ENCODE measurements at places on chromosomes 6 and 20. TPM values are rescaled to one million over a fixed set of nuclear protein-coding genes. Genes with fewer than 3 reads are reported as not detected.

Gene PTK6
- total RNA-seq, result not detected

Gene MYCT1
- total RNA-seq, result 0.24 TPM

Gene ASCC3
- 40.7 TPM for total RNA-seq

GRCh38 chr6:169188475-169188874 lies 65.2 kb downstream of the THBS2 start:
- DNase-seq, result no peak

GRCh38 chr20:25250508-25250907 lies 2.6 kb downstream of the PYGB start:
- no peak for DNase-seq

GRCh38 chr20:50385733-50386640 lies 124.2 kb upstream of the PTPN1 start:
- DNase-seq, result peak; percentile 54

DNA sequence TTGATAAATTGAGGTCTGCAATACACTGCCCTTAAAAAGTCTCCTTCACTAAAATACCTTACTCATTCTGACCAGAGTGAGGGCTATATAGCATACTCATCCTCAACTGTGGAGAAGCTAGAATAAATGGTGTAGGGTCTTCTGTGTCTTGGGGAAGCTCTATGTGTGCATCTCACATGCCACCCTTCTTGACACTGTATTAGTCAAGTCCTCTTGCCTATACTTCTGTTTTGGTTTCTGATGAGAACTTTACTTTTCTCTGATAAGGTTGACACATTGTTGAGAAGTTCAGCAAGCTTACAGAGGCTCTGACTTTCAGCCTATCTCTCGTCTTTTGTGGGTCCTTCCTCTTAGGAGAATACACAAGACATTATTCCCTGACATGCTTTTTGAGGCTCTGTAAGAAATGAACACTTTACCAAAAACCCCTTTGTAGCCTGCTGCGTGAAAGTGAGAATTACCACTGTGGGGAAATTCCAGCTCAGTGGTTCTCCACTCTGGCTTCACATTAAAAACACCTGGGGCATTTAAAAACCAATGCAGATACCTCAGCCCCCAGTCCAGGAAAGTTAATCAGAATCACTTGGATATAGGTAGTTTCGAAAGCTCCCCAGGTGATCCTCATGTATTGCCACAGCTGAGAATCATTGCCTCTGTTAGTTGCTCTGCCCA lies 372.1 kb upstream of the HS3ST5 start:
- no peak for DNase-seq

Gene ABHD16B
- total RNA-seq, result not detected

DNA sequence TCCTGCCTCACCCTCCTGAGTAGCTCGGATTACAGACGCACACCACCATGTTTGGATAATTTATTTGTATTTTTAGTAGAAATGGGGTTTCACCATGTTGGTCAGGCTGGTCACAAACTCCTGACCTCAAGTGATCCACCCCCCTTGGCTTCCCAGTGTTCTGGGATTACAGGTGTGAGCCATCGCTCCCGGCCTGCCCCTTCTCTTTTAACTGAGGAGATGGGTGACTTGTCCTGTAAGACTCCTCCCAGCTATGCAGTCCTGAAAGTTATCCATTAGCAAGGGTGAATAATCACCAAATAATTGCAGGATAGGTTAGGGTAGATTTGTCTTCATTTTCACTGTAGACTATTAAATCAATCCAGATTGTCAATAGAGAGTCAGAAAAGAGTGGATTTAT lies 40.5 kb upstream of the JARID2 start:
- no peak for DNase-seq

GRCh38 chr20:13430346-13431002 lies 208.3 kb downstream of the TASP1 start:
- peak; percentile 40 for DNase-seq

DNA sequence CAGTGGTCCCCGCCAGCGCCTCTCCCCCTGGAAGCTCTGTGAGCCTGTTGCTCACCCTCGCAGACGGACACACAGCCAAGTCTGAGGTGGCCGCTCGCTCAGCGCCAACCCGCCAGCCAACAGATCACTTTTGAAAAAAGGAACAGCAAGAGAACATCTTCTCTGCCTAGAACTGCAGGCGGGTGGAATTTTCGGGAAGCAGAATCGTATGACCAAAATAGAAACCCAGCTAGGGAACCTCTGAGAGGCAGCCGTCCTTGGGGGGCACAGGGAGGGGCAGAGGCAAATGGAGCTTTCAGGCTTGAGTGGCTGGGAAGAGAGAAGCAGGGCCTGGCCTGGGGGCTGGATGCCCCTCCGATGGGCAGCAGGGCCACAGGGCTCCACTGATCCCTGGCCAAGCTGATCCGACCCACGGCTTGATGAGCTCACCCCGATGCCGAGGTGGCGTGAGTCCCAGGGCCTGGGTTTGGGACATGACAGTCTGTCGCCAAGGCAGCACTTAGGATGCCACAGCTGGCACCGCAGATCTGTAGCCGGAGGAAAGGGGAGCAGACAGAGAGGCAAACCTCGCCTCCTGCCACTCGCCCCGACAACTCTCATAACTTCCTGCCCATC lies 9.8 kb downstream of the NFATC2 start:
- DNase-seq, result no peak

DNA sequence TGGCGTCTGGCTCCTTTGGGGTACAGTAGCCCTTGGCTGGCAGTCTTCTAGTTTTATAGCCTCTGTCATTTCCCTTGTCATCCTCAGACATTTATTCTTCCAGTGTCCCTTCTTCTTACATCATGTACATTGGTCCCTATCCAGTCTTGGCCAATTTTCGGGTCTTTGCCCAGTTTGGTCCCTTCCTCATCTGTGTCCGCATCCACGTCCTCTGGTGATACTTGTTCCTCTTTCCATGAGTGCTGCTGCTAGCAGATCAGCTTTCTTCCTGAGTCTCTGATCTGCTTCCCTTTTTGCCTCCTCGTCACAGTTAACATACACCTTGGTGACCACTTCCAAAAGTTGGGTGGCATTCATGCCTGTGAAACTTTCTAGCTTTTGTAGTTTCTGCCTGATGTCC lies 86.2 kb upstream of the GPR6 start:
- DNase-seq, result no peak

Gene WFDC12
- total RNA-seq, result not detected

GRCh38 chr20:63706852-63707557 lies 771 bp downstream of the ARFRP1 start:
- DNase-seq, result peak; percentile 51

DNA sequence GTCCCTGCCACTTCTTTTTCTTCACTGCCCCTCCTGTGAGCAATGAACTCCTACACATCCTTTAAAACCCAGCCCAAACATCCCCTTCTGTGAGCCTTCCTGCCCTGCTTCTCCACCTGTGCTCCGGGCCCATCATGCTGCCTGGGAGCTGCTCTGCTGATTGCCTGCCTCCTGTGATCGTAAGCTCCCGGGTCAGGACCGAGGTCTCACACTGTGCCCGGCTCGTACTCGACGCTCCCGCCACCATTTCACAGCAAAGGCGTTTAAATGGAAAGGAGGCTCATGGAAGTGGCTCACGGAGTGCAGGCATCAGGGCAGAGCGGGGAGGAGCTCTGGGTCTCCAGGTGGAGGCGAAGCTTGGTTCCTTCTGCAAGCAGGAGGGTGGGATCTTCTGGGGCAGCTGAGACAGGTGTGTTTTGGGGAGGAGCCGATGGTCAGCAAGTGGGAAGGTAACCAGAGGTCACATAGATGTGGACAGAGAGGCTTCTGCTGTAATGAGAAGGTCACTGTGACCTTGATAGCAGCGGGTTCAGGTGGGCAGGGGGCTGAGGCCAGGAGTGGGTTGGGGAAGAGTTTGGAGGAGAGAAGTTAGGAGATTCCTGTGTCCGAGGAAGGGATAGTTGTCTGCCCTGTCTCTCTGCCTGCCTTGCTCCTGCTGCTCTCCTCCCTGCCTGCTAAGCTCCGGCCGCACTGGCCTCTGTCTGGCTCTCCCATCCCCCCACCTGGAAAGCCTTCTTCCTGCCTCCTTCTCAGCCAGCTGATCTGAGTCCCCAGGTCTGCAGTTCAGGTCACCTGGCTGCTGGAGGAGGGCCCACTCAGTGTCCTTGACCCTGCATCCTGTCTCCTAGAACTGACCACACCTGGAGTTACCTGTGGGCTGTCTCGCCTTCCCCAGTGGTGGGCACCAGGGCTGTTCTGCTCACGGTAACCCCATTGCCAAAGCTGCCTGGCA lies 52.7 kb upstream of the FRMD1 start:
- DNase-seq, result no peak

Gene SLC17A1
- total RNA-seq, result not detected

GRCh38 chr6:85405853-85406198 lies 44.1 kb upstream of the NT5E start:
- DNase-seq, result no peak

Gene DYNLT2
- total RNA-seq, result 2.5 TPM

DNA sequence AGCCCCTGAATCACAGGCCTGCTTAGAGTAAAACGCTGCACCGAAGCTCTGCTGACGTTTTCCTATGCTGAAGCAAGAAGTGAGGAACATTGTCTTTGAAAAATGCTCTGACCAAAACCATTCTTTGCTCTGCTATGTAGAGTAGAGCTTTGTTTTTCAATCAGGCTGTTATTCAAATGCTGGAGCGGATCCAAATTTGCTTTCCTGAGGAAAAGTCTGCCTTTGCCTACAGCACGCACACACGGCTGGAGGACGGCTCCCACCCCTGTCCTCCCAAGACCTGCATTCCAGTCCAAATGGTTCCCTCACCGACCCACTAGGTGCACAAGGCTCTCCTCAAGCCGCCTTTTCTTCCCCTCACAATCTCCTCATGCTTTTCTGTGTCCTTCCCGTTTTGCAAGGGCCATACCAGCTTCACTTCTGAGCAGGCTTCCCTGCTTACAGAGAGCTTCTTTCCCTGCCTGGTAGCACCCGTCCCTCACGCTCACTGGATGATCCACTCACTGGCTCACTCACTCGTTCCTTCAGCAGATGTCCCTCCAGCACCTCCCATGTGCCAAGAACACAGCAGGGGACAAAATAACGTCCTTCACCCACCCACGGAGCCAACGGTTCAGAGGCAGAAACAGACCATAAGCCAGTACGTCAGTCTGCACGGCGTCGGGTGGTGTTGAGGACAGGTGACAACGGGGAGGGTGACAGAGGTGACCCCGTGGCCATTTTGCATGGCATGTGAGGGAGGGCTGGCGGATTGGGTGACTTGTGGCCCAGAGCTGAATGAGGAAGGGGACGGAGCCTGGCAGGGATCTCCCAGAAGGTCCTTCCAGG lies 137.9 kb upstream of the NEDD9 start:
- DNase-seq, result no peak

- DNase-seq, result no peak
Measured at GRCh38 chr20:50610212-50610718, 81.1 kb downstream of the RIPOR3 start.

DNA sequence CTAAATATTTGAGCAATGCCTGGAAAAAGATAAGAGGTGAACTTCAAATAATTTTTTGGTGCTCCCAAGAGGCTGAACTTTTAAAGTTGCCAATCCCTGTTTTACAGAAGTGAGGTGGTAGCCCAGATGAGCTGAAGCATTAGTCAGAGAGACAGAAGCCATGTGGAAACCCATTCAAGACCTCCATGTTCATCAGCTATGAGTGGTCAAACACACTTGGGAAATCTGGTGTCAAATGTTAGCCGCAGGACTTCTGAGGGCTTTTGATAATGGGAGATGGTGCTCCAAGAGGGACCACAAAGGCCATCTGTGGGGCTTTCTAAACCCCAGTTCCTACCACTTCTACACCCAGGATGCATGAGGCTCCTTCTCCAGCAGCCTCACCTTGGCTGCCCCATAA lies 77.5 kb upstream of the MRPS10 start:
- no peak for DNase-seq

DNA sequence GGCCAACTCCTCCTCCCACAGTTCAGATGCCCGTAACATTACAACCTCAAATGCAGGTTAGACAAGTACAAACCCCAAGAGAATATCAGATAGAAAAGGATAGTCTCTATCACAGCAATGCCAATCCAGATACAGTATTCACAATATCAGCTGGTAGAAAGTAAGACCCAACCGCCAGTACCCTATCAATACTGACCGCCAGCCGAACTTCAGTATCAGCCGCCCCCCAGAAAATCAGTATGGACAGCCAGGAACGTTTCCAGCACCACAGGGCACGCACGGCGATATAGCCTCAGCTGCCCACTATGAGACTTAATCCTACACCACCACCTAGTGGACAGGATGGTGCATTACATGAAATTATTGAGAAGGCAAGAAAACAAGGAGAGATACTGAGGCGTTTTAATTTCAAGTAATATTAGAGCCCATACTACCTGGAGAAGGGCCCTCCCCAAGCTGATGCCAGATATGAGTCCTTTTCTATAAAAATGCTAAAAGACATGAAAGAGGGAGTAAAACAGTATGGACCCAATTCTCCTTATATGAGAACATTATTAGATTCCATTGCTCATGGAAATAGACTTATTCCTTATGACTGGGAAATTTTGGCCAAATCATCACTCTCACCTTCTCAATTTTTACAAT lies 17.6 kb upstream of the EIF2S2 start:
- DNase-seq, result peak; percentile 36

Gene RNF8
- 15.8 TPM for total RNA-seq

- no peak for DNase-seq
Measured at GRCh38 chr6:93318121-93318520, 101.2 kb downstream of the EPHA7 start.

GRCh38 chr20:9126527-9126926 lies 57.6 kb downstream of the PLCB4 start:
- no peak for DNase-seq

DNA sequence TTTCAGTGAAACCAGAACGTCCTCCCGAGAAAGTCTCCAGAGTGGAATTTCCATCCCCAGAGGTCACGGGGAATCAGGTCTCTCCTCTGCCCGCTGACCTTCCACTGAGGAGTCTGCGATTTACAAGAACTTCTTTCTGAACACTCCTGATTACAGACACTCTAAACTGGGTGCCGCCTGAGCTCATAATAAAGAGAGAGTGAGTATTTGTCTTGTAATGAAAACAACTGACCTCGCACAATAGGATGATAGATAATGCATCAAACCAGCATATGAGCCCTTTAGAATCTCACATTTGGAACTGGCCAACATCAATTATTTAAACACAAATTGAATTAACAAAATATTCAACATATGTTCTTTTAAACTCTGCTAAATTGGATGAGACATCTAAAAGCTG lies 47.5 kb downstream of the DLL1 start:
- no peak for DNase-seq

Gene PEX6
- 28.0 TPM for total RNA-seq

- no peak for DNase-seq
Measured at GRCh38 chr6:165800337-165800736, 137.3 kb upstream of the PDE10A start.

Gene NRN1
- 10.8 TPM for total RNA-seq

All from naive thymus-derived CD4-positive, alpha-beta T cell (primary cell).